NB4 (cell line): ENCODE measurements at places on chromosomes 13 and 19.
A peak's percentile ranks its signal among the peaks of the same experiment; 100 is the strongest.

DNA sequence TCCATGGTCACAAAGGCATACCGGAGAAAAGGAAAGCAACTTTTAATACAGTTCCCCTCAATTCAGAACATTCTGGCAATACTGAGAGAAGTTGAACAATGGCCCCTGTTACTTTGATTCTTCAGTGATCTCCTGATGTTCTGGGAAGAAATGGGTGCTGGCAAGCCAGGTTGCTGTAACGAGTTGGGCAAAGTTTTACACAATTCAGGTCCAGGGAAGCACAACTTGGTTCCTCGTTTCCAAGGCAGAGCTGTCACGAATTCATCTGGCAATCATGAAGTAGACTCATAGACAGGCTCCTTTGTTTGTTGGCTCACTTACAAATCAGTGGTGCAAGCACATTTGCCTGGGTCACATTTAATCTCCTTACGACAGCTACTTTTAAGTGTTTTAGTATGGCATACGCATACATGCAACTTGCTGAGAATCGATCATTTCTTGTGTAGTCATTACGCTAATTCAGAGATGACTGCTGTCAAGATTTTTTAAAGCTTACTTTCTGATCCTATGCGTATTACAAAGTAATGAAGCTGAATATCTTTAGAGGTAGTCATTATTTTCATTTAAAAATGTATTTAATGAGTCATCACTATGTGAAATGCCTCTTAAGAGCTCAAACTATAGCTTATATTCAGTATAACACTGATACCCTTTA, 174.7 kb downstream of the GPC5 start:
- DNase-seq: no peak

DNA sequence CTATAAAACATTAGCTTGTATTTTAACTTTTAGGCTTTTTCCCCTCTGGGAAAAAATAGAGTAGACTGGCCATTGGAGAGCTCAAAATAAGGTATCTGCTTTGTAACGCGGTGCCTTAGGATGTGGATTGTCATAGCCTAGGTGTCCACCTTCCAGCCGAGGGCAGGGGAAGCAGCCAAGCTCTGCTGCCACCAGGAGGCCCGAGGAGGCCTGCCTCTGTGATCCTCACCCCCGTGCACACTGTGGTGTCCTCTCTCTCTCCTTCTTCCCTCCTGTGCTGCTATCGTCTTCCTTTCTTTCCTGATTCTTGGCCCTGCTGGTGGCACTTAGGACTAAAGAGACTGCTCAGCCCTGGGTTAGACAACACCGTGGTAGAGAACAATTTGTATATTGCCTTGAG, 11.3 kb downstream of the HNRNPM start:
- DNase-seq: peak; percentile 47

DNA sequence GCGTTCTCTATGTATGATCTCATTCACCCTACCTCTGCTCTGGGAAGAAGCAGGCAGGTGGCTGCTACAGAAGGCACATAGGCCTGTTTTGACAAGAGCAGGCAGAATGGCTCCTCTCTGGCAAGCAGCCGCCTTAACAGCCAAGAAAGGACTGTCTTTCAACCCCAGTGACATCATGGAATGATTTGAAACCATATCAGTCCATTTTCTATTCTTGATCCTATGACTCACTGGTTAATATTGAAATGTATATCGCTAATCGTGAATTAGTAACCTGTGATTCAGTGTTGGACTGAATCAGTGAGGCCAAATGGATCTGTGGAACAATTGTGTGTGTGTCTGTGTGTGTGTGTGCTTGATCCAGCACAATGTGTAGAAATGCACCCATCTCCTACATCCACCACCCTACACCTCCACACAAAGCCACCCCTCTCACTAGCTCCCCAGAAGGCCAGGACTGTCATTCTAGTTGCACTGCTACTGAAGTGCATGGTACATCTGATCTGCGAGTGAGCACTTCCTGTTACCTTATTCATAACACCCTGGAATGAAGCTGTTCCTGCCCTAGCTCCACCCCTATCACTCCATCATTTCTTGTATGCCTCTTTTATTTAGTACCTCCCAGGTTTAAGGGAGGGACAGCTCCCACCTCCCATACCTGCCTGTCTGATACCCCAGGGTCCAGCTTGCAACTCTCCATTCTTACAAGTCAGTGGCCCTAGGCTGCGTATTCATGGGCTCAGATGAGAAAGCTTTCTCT, 460.0 kb downstream of the FOXO1 start:
- DNase-seq: peak; percentile 47

DNA sequence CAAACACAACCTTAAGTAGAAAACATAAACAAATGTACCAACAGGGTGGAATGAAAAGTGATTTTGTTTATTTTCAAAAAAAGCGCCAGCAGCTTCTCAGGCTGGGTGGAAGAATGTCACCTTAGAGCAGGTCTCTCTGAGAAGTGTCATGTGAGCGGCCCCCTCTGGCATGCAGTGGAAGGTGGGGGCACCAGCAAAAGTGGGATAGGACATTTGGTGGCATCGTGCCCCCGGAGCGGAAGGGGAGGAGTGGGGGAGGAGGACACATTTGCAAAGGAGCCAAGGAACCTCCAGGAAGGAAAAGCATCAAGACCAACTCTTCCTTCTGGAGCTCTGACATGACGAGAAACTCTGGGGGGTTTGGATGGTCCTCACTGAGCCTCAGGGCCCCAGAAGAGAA, 635.3 kb downstream of the UQCRFS1 start:
- no peak for DNase-seq

GRCh38 chr19:29779921-29780320, 31.9 kb upstream of the CCNE1 start:
- peak; percentile 4 for DNase-seq

DNA sequence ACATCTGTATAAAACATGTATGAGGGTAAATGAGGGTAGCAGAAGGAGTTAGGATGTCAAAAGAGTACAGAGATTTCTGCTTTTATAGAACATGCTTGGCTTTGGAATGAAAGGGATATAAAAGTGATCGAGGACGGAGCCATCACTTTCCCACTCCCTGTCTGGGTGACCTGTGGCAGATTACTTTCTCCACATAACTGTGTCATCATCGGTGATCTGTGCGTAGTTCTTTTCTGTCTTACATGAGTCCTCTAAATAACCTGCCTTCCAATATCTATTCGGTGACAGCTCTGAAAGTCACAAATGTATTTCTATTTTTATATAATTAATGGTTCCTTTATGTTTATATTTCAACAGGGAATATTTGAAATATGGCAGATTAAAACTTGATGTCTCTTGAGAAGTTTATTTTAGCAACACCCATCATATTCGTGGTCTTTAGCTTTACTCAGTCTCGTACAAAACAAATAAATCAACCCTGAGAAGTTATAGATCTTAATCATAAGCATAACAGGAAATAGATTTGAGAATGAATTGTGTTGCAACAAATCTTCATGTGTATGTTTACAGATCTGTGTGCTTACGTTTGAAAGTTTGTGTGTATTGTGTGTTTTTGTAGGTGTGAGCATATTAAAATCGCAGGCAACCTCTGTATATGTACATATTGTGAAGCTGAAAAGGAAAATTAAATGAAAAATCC, 1094.3 kb downstream of the EFNB2 start:
- no peak for DNase-seq

DNA sequence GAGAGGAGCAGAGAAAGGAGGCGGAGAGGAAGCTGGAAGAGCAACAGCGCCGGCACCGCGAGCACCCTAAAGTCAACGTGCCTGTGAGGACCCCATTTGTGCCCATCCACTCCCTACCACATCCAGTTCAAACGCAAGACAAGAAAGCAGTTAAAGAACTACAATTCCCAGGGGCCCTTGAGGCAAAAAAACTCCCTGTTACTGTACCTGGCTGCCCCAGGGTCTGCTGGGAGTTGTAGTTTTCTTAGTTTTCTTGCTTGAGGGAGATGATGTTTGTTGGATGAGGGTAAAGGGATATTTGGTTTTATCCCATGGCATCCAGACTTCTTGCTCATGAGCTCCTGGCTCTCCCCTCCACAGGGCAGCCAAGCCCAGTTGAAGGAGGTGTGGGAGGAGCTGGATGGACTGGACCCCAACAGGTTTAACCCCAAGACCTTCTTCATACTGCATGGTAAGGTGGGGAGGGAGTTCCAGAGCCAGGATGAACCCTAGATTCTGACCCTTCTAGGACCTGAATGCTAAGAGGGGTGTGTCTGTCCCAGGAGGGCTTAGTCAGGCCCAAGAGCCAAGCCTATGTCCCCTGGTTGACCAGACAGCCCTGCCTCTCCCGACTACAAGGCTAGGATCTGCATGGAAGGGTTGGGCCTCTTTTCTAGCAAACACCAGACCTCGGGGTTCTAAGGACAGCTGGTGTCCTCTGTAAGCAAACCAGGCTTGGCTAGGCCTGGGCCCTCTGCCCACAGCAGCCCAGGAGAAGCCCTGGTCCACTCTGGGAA, 13.2 kb downstream of the NUCB1 start:
- DNase-seq: peak; percentile 41

GRCh38 chr13:98174307-98174706, 2.8 kb downstream of the RNF113B start:
- DNase-seq: no peak

DNA sequence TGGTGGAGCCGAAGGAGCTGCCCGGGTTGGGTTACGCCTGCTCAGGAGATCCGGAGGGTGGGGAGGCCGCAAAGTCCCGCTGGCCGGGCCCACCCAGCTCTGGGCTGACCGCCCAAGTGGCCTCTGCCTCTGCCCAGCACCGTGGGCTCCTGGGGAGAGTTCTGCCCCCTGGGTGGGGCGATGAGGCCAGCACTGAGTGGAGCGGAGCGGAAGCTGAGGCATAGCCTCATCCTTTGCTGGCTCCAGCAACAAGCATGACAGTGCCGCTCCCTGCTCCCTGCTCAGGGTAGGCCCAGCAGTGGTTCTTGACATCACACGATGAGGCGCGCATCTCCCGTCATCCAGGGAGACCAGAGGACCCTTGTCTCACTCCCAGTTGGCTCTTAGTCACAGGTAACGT, 22.5 kb downstream of the CCDC8 start:
- DNase-seq: no peak

DNA sequence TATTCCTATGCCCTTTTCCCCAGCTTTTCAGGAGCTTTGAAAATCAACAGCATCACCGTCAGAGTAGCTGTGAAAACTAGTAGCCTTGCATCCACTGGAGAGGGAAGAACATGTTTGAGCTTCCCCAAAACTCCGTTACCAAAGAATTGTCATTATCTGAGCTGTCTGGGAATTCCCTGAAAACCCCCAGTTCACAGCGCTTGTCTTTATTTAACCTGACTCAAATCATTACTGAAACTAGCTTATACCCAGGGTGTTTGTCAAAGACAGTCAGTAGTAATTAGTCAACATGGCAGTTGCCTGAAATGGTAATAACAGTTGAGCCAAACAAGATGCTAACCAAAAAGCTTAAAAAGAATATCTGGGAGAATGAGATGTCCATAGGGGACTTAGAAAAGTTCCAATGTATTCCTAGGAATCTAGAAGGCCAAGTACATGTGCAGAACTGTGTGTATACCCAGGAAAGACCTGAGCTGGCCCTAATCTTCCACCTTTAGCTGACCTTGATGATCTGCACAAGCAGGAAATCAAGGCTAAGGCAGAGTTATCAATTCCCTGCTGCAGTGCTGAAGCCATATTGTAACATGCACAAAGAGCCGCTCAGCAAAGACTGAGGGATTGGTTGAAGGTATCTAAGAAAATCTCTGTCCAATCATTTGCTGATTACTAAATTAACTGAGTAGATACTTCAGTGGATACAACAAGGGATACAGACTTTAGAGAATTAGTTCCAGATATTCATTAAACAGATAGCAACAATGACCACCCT, 130.8 kb downstream of the KL start:
- no peak for DNase-seq

GRCh38 chr13:35469806-35470525, 6.5 kb downstream of the MAB21L1 start:
- DNase-seq: no peak

- peak; percentile 41 for DNase-seq
Measured at GRCh38 chr13:98133946-98134345, 8.9 kb upstream of the FARP1 start.

- DNase-seq: no peak
Measured at GRCh38 chr19:33622809-33623511, 1.2 kb downstream of the CHST8 start.

DNA sequence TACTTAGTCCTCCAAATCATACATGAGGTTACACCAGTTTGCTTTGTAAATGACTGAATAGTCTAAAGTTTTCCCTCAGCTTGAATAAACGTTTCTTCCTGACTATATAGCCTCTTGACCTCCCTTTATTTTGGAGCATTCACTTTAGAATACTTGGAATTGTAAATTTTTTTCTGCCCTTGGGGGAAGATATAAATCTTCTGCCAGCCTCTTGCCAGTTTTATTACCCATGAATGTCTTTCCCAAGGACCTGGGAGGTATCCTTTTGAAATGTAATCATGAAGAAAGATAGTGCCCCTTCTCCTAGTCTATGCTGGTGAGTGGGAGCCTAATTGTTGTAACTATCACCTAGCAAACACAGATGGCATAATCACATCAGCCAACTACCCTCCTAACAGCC, 2033.9 kb upstream of the PCDH20 start:
- DNase-seq: no peak

DNA sequence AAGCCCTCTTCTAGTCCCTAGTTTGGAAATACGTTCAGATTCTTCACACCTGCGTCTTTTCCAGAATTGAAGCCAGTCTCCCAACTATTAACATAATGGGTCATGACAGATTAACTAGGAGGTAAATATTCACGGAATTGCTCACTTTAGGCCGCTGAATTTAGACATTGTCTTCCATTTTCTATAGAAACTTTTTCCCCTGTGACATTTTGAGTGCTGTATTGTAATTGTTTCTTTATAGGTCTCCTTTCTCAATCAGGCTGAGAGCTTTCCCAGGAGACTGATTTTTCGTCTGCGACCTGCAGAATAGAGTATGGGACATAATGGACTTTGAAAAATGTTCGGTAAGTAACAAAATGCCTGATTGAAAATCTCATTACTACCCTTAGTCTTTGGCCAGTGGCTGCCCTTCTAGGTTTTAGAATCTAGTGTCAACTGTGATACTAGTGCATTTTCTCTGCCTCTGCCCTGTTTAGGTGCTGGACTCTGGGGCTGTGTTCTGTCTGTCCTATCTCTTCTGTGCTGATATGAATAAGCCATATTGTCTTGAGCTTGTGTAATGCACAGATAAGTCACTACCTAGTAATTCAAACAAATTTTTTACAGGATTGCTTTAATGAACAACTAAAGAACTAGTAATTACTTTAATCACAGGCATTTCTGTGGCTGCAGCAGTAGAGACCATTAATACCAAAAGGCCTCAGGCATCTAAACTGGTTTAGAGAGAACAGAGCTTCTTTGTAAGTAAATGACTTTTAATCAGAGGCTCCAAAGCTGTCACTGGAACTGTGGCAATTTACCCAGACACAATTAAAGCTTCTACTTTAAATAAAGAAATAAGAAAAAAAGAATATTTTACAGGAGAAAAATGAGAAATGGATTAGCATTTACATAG, 122.4 kb upstream of the FREM2 start:
- no peak for DNase-seq

- DNase-seq: no peak
Measured at GRCh38 chr19:43407416-43408005, 7.2 kb upstream of the TEX101 start.

GRCh38 chr13:40429706-40430545, 236.5 kb downstream of the FOXO1 start:
- no peak for DNase-seq
